ENCODE measurements at places on chromosomes 4 and X. TPM values are rescaled to one million over a fixed set of nuclear protein-coding genes. Genes with fewer than 3 reads are reported as not detected.

TMPRSS11A gene
- polyA plus RNA-seq, result not detected

TECRL gene
- 354 TPM for polyA plus RNA-seq

LRP2BP gene
- 1.3 TPM for polyA plus RNA-seq

TMEM255A gene
- 0.57 TPM for polyA plus RNA-seq

RAB39B gene
- polyA plus RNA-seq, result 0.63 TPM

SORBS2 gene
- 181 TPM for polyA plus RNA-seq

GRPR gene
- polyA plus RNA-seq, result not detected

RHOXF1 gene
- 0.16 TPM for polyA plus RNA-seq

BANK1 gene
- 0.54 TPM for polyA plus RNA-seq

HDAC8 gene
- polyA plus RNA-seq, result 19.3 TPM

STAP1 gene
- polyA plus RNA-seq, result not detected

CCSER1 gene
- 2.7 TPM for polyA plus RNA-seq

MORC4 gene
- 2.1 TPM for polyA plus RNA-seq

RELL1 gene
- polyA plus RNA-seq, result 2.1 TPM

NXF2 gene
- polyA plus RNA-seq, result not detected

ALB gene
- 0.81 TPM for polyA plus RNA-seq

PDCL2 gene
- polyA plus RNA-seq, result not detected

ARHGAP10 gene
- 36.7 TPM for polyA plus RNA-seq

RBM46 gene
- polyA plus RNA-seq, result not detected

UGT2A3 gene
- not detected for polyA plus RNA-seq

ADH7 gene
- polyA plus RNA-seq, result 0.02 TPM

IGFBP7 gene
- polyA plus RNA-seq, result 809 TPM

SCML2 gene
- 1.7 TPM for polyA plus RNA-seq

DDX53 gene
- polyA plus RNA-seq, result not detected

BDH2 gene
- polyA plus RNA-seq, result 46.6 TPM

DKK2 gene
- 0.91 TPM for polyA plus RNA-seq
